ENCODE measurements at places on chromosomes 1 and 21.

GRCh38 chr1:165886983-165887382, 59.6 kb downstream of the UCK2 start:
- no peak for DNase-seq

DNA sequence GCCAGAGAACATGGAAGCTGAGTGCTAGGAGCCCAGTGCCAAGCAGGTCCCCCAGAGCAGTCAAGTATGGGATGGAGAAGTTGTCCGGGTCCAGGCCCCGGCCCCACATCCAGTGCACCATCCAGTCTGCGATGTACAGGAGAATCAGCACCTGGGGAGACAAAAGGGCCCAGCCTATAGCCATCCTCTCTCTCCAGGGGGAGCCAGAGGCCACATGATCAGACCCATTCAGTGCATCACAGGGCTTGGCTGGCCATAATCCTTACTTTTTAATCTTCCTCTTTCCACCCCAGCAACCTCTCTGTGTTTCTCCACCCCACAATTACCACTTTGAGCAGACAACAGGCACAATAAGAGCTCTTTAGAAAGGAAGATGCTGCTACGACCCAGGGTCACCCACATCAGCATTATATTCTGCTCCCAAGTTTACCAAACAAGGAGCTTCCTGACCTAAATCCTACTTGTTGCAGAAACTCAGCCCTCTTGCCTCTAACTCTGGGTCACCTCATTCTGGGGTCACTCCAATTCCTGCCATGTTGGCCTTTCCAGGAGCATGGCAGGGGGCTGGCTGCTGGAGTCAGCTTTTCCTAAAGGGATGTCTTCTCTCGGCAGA, 16.4 kb upstream of the RAB29 start:
- peak; percentile 53 for DNase-seq

- DNase-seq = peak; percentile 95
These were observed at the start of gene ESRRG for GRCh38 chr1:216723274-216723780. ESRRG (minus strand) TSS chr1:216723429; CDS start chr1:216723299, 130 bp downstream.

- DNase-seq = peak; percentile 18
These were observed 89.7 kb upstream of the RGS1 start for GRCh38 chr1:192485692-192486436.

DNA sequence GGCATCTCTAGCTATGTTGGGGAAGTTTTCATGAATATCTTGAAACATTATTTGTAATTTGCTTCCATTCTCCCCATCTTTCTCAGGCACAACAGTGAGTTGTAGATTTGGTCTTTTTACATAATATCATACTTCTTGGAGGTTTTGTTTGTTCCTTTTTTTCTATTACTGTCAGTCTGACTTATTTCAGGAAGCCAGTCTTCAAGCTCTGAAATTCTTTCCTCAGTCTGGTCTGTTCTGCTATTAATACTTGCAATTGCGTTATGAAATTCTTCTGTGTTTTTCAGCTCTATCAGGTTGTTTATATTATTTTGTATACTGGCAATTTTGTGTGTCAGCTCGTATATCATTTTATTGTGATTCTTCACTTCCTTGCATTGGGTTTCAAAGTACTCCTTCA, 424.6 kb upstream of the PTBP2 start:
- no peak for DNase-seq

DNA sequence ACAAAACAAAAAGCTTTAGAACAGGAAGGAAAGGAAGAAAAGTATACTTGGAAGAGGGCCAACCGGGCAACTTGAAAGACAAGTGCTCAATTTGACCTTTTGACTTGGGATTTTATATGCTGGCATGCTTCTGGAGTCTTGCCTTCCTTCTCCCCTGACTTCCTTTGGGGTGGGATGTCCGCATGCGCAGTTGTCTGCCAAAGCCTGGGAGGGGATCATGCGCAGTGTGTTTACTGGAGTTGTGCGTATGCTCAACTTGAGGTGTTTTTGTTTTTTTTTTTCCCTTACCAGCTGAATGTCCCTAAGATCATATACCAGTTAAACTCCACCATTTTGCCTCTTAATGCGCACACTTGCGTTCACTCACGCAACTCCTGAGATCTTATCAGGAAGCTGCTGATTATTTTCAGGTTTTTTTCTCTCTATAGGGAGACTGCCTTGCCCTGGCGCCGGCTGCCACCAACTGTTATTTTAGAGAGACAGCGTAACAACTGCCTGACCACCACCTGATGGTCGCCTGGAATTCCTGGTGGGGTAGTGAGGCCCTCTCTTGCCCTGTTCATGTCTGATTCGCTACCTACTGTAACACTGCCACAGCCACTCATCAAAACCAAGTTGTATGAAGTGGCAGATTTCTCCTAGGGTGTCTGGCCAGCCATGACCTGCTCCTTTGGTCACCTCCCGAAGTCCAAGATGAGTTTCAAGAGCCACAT, 138.7 kb upstream of the ZNF644 start:
- no peak for DNase-seq

DNA sequence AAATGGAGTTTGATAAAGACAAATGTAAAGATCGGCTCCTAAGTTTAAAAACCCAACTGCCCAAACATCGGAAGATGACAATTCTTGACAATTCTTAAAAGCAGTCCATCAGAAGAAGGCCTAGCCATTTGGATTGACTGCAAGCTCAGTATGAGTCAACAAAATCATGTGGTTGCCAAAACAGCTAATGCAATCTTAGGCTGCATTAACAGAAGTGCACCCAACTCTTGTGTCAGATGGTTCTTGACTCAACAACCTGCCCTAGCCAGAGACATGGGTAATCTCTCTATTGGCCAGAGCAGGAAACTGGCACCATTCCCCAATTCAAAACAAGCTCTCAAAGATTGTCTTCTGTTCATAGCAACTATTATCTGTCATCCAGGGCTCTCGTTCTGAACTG, 9.9 kb upstream of the NCF2 start:
- no peak for DNase-seq

DNA sequence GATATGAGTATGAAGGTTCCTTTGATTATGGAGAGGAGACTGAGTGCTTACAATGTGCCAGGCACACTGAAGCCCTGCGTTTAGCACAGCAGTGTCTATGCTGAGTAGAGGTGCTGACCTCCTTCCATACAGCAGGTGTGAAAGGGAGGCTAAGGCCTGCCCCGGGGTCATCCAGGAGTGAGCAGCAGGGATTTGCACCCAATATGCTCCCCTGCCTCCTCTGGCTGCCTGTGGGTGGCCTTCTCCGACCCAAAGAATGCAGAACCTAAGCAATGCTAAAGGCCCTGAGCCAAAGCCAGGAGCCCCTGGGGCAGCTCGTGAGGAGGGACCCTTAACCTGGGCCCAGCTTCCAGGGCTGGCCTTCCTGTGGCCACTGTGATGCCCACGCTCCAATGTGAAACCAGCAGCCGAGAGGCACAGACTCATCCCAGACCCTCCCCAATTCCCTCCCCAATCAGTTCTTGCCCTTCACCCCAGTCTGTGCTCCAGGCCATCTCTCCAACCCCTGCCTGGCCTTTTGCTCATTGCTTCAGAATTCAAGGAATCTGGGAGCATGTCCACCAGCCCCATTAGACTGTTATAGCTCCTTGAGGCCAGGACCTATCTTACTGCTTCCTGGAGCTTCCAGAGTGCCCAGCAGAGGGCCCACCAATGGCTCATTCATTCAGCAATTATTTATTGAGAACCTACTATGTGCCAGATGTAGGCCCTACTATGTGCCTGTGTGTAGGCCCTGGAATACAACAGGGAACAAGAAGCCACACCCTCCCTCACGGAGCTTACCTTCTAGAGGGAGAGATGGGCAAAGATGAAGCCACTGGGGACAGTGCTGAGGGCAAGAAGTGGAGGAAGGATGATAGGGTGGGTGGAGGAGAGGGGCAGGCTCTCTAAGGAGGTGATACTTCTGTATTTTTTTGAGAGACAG, 53.3 kb downstream of the TAS1R2 start:
- DNase-seq = no peak

GRCh38 chr1:180136968-180137356, 17.7 kb upstream of the QSOX1 start:
- DNase-seq = no peak

- DNase-seq = no peak
These were observed 634.9 kb downstream of the LMO4 start for GRCh38 chr1:87963556-87963955.

DNA sequence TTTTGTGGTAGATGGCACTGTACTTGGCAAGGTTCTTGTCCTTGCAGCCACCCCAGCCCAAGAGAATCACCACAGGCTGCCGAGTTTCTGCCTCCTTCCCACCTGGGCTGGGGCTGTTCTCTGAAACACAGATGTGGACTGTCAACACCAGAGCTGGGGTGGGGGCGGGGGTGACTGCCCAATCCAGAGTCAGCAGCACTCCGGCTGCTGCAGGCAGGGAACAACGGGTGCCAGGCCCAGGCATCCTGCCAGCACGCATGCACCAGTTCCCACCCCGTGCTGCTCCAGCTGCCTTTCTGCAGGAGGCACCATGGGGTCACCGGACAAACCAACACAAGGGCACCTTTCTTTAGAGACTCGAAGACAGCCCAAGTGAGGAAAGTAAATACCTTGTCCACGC, 14.1 kb downstream of the TMEM53 start:
- peak; percentile 78 for DNase-seq

- DNase-seq = no peak
These were observed 13.6 kb downstream of the EVA1C start for GRCh38 chr21:32426066-32426465.

- DNase-seq = no peak
These were observed 15.6 kb upstream of the HHAT start for GRCh38 chr1:210313046-210313595.

- DNase-seq = no peak
These were observed 2.3 kb upstream of the EPS8L3 start for GRCh38 chr1:109765896-109766615.

DNA sequence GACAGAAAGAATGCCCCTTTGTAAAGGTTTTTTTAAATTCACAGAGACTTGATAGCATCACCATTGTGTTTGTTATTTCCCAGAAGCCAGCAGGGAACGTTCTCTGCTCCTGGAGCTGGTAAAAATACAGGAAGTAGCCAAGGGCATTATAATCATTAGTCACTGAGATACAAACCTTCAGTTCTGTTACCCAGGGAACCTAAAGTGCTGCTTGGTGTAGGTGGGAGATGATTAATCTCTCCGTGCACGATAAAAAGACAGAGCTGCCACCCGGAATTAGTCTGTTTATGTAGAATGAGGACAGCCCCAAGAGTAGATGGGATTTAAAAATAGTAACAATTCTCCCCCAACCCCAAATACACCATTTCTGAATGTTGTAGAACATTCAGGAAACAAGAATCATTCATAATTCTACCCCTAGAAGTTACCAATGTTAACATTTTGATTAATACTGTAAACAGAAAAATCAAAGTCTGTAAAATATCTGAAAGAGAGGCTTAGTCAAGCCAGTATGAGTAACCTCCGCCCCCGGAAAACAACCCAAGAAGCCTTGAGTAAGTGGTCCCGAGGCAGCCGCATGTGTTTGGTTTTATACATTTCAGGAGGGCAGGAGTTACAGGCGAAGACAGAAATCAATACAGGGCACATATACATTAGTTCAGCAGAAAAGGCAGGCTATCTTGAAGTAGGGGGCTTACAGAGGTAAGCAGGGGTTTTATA, 45.3 kb upstream of the CTBS start:
- DNase-seq = peak; percentile 6

GRCh38 chr1:168535536-168535935, 8.3 kb downstream of the XCL2 start:
- no peak for DNase-seq

DNA sequence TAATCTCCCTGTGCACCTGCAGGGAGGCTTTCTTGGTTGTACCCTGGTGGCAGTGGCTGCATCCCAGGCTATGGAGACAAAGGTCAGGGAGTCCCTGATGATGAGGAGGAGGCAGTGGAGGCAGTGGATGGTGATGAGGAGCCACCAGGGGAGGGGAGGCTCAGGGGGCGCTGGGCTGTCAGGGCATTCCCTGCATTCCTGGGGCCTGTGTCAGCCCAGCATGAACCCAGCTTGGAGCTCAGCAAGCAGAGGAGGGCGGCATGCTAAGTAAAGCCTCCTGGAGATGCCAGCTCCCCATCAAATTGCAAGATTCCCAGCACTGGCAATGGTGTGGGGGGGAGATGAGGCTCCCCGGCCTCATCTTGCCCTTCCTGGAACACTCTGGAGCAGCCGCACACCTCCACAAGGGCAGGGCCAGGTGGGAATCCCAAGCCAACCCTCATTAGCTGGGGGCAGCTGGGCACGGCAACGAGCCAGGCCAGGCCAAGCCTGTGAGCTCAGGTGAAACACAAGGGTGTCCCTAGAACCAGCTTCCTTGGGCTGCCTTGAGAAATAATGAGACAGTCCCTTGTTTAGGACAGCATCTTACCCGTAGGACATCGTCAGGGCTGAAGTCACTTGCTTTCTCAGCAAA, 469.5 kb downstream of the MATN1 start:
- no peak for DNase-seq

- DNase-seq = no peak
These were observed 35.6 kb downstream of the TMEM63A start for GRCh38 chr1:225846331-225847310.

GRCh38 chr21:39221282-39221996, 38.2 kb upstream of the PSMG1 start:
- no peak for DNase-seq
